Breast epithelium (tissue), 4 donors: ENCODE measurements at places on chromosomes 6 and 20. TPM values are rescaled to one million over a fixed set of nuclear protein-coding genes. Genes with fewer than 3 reads are reported as not detected.
A peak's percentile ranks its signal among the peaks of the same experiment; 100 is the strongest.

GRCh38 chr6:138371452-138371711 lies 6.3 kb upstream of the SMIM28 start:
- H3K27me3 ChIP-seq: no peaks in the 10 kb centered on the region
- no peaks in the 10 kb centered on the region for H3K4me1 ChIP-seq
- no peaks in the 10 kb centered on the region for H3K36me3 ChIP-seq
- no peak overlapping the region for H3K4me3 ChIP-seq
- H3K27ac ChIP-seq: no peak overlapping the region

DNA sequence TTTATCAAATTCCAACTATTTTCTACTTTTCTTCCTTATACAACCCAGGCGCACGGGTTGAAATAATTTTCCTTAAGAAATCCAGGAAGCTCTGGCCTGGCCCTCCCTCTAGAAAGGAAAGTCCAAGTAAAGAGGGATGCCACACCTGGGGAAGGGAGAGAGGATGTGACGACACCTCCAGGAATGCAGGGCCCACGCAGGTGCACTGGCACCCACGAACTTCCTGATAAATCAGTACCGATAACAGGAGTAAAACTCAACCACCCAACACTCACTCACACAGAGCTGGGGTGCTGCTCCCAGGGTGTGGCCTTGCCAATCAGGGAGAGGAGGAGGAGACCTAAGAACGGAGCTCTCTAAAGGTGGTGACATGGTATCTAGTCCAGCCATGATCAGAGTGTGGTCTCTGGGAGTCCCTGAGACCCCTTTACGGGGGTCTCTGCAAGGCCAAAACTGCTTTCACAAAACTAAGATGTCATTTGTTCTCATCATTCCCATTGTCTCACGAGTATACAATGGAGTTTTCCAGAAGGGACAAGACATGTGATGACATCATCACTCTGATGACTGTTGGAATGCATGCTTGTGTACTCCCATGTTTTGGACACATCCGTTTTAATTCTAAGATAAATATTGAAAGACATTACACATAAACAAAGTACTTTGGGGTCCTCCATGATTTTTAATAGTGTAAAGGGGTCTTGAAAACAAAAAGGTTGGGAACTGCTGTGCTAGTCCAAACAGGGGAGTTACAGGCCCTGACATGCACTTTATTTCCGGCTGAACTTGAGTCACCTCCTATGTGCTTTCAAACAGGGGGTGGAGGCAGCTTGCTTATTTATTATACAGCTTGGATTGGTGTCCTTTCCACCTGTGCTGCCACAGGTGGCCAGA lies 2.2 kb upstream of the PARD6B start:
- H3K4me3 ChIP-seq: no peak overlapping the region
- H3K36me3 ChIP-seq: no peaks in the 10 kb centered on the region
- H3K27me3 ChIP-seq: no peaks in the 10 kb centered on the region
- H3K4me1 ChIP-seq: peaks cover 9% of the 10 kb centered on the region
- peak overlapping the region; percentile 89 for H3K27ac ChIP-seq

DNA sequence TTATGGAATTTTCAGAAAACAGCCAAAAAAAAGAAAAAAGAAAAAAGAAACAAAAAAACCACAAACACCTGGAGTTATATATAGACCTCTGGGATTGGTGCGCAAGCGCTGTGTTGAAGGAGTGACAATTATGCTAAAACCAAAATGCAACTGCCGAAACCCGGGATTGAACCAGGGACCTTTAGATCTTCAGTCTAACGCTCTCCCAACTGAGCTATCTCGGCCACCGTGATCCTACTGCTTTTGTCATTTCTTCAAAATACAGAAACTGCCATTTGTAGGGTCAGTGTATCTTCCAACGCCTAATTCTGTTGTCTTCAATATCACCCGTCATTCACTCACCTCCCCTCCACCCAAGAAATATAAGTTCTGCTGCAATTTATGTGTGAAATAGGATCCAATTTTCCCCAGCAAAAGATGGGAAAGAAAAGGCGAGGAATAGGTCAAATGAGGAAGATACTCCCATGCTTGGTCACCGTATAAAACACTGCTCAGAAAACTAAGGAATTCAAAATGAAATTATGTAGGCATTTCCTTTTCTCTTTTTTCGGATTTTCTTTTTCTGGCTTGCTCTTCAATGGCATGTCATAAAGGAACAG lies 116.0 kb downstream of the TRIM27 start:
- no peaks in the 10 kb centered on the region for H3K36me3 ChIP-seq
- no peak overlapping the region for H3K27ac ChIP-seq
- no peaks in the 10 kb centered on the region for H3K4me1 ChIP-seq
- no peak for DNase-seq
- peaks cover 2% of the 10 kb centered on the region for H3K27me3 ChIP-seq

DNA sequence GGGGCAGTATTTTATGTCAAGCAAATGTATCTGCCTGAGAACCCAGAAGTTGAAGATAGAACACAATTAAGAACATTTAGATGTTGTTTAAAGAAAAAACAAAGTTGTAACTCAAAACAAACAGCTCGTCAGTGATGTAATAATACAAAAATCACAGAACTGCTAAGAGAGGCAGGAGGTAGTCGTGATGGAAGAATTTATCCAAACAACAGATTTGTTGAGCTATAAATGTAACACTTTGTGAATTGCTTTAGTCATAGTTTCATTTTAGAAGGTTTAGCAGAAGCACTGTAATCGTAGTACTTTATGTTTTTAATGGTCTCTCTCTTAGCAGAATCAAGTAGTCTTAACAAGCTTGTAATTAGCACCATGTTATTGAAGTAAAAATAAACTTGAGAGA lies 73.6 kb downstream of the SCAF8 start:
- H3K36me3 ChIP-seq: no peaks in the 10 kb centered on the region
- H3K4me1 ChIP-seq: no peaks in the 10 kb centered on the region
- DNase-seq: no peak
- H3K4me3 ChIP-seq: no peak overlapping the region
- H3K27me3 ChIP-seq: no peaks in the 10 kb centered on the region
- no peak overlapping the region for H3K27ac ChIP-seq

DNA sequence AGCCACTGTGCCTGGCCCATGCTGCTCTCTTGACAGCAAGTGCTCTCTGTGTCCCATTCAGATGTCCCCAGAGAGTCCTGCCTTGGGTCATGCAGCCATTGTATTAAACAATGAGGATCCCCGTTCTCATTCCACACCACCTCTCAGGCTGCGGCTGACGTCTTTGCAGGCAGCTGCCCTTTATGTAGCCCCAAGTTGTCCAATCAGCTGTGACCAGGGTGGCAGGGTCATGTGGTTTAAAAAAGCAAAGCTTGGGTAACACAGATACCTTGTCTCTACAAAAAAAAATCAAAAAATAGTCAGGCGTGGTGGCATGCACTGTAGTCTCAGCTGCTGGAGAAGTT lies 13.2 kb downstream of the GCNT2 start:
- no peaks in the 10 kb centered on the region for H3K27me3 ChIP-seq
- H3K4me1 ChIP-seq: no peaks in the 10 kb centered on the region

Gene MAP7
- total RNA-seq: 42.4 TPM

DNA sequence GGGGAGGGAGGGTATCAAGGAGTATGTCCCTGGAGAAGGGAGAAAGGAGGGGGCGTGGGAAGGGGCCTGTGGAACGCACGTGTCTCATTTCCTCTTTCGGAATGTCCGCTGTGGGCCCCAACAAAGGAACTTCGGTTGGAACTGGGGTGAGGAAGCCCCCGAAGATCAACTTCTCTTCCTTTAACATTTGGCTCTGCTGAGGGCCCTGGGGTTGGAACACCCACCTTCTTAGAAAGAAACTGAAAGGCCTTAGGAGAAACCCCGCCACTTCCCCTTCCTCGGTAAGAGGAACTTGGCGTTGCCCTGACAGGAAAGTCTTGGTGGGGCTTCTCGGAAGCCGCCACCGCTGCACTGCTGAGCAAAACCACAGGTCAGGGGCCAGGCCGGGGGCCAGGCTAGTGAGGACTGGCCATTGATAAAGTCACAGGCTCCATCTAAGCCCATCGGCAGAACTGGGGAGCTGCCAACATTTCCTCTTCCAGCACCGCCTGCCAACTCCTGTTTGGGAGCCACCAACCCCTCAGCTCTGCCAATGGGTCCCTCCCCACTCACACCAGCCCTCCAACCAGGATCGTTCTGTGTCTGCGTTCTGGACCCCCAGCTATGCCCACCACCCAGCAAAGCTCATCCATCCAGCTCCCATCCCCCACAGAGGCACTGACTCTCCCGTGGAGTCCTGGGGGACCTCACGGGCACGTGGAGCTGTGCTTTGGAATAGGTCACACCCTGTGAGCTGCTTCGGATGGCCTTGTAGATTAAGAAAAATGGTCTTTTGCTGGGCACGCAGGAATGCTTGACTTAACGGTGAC lies 44.8 kb downstream of the FGD2 start:
- H3K27ac ChIP-seq: no peak overlapping the region
- peaks cover 3% of the 10 kb centered on the region for H3K4me1 ChIP-seq
- H3K36me3 ChIP-seq: no peaks in the 10 kb centered on the region
- H3K27me3 ChIP-seq: no peaks in the 10 kb centered on the region
- no peak for DNase-seq
- H3K4me3 ChIP-seq: no peak overlapping the region

GRCh38 chr6:63213325-63213724 lies 2.1 kb downstream of the FKBP1C start:
- H3K4me1 ChIP-seq: no peaks in the 10 kb centered on the region
- DNase-seq: no peak
- H3K4me3 ChIP-seq: no peak overlapping the region
- no peak overlapping the region for H3K27ac ChIP-seq

GRCh38 chr6:163354761-163355425 lies 59.6 kb upstream of the QKI start:
- H3K36me3 ChIP-seq: no peaks in the 10 kb centered on the region
- no peaks in the 10 kb centered on the region for H3K27me3 ChIP-seq
- DNase-seq: no peak
- H3K27ac ChIP-seq: peak overlapping the region; percentile 74
- no peak overlapping the region for H3K4me3 ChIP-seq

Gene CLVS2
- not detected for total RNA-seq

GRCh38 chr6:119934816-119935215 lies 585.3 kb upstream of the MAN1A1 start:
- H3K36me3 ChIP-seq: peaks cover 5% of the 10 kb centered on the region
- no peak overlapping the region for H3K4me3 ChIP-seq
- no peak overlapping the region for H3K27ac ChIP-seq
- DNase-seq: no peak
- H3K27me3 ChIP-seq: no peaks in the 10 kb centered on the region

- H3K27ac ChIP-seq: no peak overlapping the region
- H3K4me3 ChIP-seq: no peak overlapping the region
Observed at GRCh38 chr6:71179249-71179885, 109.2 kb upstream of the OGFRL1 start.

Gene UNC5CL
- total RNA-seq: 2.0 TPM

DNA sequence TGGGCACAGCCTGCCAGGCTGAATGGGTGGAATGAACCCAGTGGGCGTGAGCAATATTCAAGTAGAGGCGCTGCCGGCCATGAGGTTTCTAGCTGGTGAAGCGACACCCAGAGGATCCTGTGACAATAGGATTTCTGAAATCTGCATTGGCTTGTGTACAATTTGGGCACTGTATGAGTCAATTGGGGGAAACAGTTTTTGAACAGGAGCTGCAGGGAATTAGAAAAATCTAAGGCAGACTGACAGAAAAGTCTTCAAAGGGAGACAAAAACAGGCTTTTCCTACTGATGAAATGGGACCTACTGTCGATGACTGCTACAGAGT lies 148.8 kb upstream of the PROKR2 start:
- H3K27me3 ChIP-seq: no peaks in the 10 kb centered on the region
- H3K27ac ChIP-seq: no peak overlapping the region
- no peaks in the 10 kb centered on the region for H3K36me3 ChIP-seq
- H3K4me3 ChIP-seq: no peak overlapping the region
- H3K4me1 ChIP-seq: no peaks in the 10 kb centered on the region
- no peak for DNase-seq

GRCh38 chr6:33739571-33739970 lies 7.1 kb downstream of the IP6K3 start:
- no peak for DNase-seq
- peaks cover 9% of the 10 kb centered on the region for H3K4me1 ChIP-seq
- H3K27me3 ChIP-seq: no peaks in the 10 kb centered on the region
- peak overlapping the region; percentile 83 for H3K27ac ChIP-seq
- H3K36me3 ChIP-seq: no peaks in the 10 kb centered on the region

Gene OARD1
- total RNA-seq: 22.3 TPM

GRCh38 chr6:110250838-110251237 lies 70.6 kb downstream of the CDC40 start:
- no peaks in the 10 kb centered on the region for H3K4me1 ChIP-seq
- H3K4me3 ChIP-seq: no peak overlapping the region
- H3K27me3 ChIP-seq: no peaks in the 10 kb centered on the region
- no peak overlapping the region for H3K27ac ChIP-seq
- no peaks in the 10 kb centered on the region for H3K36me3 ChIP-seq

- H3K4me1 ChIP-seq: no peaks in the 10 kb centered on the region
- H3K27me3 ChIP-seq: no peaks in the 10 kb centered on the region
- no peaks in the 10 kb centered on the region for H3K36me3 ChIP-seq
- H3K4me3 ChIP-seq: no peak overlapping the region
- no peak overlapping the region for H3K27ac ChIP-seq
- no peak for DNase-seq
Observed at GRCh38 chr20:707451-708110, 32.0 kb upstream of the SCRT2 start.

Gene BPIFB4
- not detected for total RNA-seq

DNA sequence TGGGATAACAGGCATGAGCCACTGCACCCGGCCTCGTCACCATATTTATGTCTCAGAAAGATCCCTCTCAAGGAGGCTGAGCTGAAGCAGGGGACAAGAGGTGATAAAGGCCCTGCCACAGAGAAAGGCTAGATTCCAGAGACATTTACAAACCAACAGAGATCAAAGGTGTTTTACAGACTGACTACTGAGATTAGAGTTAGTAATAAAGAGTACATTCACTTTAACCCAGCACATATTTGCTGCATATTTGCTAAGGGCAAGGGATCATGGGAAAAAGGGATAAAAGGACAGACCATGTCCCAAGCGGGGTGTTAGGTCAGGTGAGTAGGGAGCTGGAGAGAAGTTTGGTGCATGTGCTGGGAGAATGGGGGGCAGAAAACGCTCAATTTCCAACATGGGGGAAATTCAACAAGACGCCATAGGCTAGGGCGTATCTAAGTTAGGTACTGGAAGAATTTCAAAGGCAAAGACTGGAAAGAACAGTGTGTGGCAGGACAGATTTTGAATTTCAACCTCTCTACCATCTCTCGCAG lies 43.8 kb upstream of the SEC63 start:
- no peaks in the 10 kb centered on the region for H3K27me3 ChIP-seq
- H3K4me1 ChIP-seq: no peaks in the 10 kb centered on the region
- no peaks in the 10 kb centered on the region for H3K36me3 ChIP-seq
- H3K27ac ChIP-seq: peak overlapping the region; percentile 84
- no peak for DNase-seq

Gene LRFN2
- not detected for total RNA-seq

- no peaks in the 10 kb centered on the region for H3K36me3 ChIP-seq
- H3K4me1 ChIP-seq: no peaks in the 10 kb centered on the region
- no peak overlapping the region for H3K4me3 ChIP-seq
- H3K27me3 ChIP-seq: no peaks in the 10 kb centered on the region
- DNase-seq: no peak
Observed at GRCh38 chr6:133551847-133552341, 310.7 kb downstream of the EYA4 start.

Gene HDAC2
- total RNA-seq: 63.5 TPM

Gene BPIFA1
- not detected for total RNA-seq
